ENCODE measurements at places on chromosomes 2 and 18.

DNA sequence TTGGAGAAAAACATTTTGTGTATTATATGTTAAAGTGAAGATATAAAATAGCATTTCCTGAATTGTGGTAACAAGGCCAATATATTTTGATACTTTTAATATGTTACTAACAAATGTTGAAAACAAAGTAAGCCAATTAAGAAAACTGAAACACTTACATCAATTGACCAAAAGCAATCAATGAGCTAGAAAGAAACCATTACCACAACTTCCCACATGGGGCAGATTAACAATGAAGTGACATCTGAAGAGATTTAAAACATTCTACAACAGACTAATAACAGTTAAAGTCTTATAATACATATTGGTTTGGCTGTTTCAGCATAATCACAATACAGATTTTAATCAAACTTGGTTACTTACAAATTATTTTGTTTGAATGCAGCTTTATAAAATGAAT lies 282.4 kb upstream of the NETO1 start:
- DNase-seq = peak; percentile 1

GRCh38 chr2:160482673-160483072 lies 10.9 kb downstream of the RBMS1 start:
- no peak for DNase-seq

- DNase-seq = no peak
These were observed 40.7 kb upstream of the PCBP1 start for GRCh38 chr2:70046534-70046933.

DNA sequence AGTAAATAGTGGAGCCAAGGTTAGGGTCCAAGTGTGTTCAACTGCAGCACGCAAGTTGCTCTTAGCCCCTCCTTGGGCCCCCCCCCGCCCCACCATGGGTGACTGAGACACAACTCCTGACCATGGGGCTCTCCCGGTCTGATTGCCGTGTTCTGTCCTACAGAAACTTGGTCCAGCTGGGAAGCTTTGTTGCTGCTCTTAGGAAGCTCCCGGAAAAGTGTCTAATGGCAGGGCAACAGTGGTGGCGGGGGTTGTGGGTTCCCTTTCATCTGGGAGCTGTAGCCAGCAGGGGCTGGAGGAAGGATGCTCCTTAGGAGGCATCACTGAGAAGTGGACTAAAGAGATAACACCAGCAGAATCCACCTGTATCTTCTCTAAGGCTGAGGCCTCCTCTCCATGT lies 111.1 kb downstream of the CYP26B1 start:
- no peak for DNase-seq

DNA sequence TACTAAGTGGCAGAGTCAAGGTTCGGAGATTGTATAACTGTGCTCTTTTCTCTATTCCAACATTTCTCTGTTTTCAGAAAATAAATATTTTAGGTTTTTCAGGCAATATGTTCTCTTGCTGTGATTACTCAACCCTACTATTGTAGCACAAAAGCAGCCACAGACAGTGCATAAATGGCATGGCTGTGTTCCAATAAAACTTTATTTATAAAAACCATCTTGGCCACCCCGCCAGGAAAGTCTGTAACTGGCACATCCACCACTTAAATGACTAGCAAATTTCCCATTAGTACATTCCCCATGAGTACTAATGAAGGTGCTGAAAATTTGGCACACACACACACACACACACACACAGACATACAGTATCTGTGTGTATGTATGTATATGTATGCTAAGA lies 30.8 kb upstream of the PARD3B start:
- DNase-seq = no peak

DNA sequence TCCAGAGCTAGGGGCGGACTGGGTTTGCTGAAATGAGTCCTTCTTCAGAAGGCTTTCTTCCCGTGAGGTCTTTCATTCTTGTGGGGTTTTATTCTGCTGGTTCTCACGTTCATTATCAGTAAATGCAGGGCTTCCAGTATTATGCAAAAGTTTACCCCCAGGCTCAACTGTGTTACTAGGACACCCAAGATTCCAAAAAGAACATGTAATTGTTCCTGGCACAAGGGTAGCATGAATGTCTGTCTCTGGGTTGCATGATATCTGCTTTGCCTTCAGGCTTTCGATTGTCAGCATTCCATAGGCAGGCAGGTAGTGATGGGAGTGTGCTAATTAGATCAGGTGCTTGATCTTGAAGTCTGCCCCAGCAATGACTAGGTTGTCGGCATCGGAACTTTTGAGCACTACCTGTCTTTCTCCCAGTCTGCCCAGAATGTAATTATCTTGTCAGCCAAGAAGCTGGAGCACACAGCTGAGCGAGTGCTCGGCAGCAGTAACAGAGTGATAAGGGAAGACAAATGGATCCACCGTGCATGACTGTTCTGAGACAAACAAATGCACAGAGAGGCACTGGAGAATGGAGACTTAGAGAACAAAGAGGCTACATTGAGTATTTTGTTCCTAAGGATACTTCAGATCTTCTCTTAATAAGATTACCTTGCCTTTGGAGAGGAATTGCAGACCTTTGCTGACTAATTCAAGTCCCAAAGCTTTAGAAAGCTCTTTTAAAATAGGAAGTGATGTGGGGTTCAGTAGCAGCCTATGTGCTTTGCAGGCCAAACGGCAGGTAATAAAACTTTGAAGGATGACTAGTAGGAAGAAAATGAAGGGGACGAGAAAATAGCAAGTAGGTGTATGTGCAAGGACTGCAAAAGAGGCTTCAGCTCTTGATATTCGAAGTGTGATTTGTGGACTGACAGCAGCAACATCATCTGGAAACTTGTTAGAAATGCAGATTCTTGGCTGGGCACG lies 41.9 kb downstream of the ITGB6 start:
- no peak for DNase-seq

DNA sequence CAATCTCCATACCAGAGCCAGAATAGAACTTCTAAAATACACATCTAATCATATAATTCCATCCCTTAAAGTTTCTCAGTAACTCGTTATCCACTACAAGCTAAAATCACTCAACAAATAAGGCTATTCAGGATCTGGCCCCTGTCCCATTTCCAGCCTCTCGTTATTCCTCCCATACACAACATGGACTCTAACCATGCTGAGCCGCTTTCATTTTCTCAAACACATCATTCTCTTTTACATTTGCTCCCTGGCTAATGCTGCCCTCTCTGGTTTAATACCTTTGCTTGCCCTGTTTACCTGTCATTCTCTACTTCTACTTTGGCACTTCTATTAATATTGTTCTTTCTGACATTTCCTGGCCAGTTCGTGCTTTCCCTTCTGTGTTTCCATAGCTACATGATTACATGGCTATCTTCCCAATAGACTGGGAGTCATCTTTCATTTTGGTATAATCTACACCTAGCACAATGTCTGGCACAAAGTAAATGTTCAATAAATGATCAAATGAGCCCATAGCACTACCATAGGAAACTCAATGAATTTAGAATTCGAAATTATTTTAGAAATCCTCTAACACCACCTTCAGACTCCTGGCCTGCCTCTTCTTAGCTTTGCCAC lies 163.6 kb upstream of the VRK2 start:
- DNase-seq = no peak

- peak; percentile 16 for DNase-seq
These were observed 80.1 kb downstream of the PLA2R1 start for GRCh38 chr2:159982270-159982669.

DNA sequence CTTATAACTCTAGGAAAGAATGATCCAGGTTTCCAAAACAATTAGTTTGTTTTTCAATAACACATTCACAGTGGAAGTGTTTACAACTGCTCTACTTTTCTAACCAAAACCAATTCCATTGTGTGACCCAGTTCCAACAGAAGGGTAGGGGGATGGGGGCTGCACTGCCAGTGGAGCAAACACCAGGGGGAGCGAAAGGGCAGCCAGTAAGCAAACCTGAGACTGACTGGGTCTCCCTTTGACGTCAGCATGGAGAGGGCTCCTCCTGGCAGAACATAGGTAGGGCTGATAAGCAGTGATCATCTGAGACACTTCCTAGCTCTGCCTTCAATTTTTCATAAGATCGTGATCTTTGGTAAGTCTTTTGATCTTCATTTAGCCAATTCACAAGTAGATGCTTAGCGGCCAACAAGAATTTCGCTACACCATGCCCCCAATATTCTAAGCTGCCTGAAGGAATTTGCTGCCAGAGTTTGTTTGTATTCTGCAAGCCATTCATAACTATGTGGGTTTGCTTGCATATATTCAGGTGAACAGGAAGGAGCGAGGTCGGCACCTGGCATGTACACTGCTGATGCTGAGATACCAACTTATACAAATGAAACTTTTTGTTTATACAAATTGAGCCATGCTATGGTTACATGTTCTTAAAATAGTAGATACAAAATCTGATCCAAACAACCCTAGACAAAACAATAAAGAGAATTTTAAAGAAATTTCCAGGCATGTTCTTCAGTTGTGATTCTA lies 45.9 kb downstream of the ST6GAL2 start:
- DNase-seq = no peak

DNA sequence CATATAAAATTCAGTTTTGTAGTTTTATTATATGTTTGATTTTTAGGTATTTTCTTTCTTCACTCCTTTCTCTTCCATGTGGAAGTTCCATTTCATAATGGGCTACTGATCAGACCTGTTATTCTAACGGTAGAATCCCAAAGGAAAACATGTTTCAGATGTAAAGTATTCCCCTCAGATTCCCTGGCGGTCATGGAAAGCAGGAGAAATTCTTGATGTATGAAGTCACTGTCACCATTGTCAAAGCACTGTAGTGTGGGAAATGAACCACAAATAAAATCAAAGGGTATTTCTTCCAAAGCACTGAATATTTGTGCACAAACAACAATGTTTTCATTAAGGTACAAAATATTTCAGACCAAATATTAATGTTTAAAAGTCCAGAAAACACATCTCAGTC lies 237.3 kb upstream of the KLHL14 start:
- DNase-seq = no peak

GRCh38 chr18:48808476-48808875 lies 142.3 kb downstream of the SMAD7 start:
- no peak for DNase-seq

GRCh38 chr2:241302759-241303651 lies 12.5 kb downstream of the HDLBP start:
- no peak for DNase-seq

DNA sequence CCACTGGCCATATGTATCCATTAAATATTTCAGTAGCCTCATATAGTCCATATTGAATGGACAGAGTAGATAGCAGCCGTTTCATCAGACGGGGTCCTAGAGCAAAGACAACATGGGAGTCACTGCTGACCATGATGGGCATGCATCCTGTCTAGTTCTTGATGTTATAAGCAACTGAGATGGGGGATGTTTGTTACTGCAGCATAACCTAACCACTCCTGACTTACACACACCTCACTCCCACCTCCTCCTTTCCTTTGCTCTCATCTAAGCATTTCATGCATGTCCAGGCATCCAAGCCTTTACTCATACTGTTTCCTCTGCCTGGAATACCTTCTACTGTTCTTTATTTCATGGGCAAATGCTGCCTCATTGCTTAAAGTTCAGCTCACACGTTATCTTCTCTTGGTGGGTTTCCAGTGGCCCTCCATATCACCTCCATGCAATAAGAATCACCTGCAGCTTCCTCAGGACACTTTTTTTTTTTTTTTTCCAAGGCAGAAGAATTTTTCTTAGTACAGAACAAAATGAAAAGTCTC lies 87.8 kb downstream of the DDX1 start:
- no peak for DNase-seq

DNA sequence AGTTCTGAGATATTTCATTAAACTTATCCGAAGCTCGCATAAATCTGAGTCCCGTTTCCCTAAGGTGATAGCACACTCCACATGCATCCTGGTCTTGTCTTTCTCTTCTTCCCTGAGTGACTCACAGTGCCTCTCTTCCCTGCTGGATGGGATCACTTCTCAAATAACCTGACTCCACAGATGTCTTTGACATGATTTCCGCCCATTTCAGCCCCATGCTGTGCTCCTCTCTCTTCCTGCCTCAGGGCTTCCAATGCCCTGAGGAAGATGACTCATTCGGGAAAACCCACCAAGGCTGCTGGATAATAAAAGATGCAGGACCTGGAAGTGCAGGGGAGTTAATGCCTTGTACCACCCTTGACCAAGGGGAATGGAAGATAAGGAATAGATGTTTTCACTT lies 441.7 kb upstream of the SOX11 start:
- no peak for DNase-seq

DNA sequence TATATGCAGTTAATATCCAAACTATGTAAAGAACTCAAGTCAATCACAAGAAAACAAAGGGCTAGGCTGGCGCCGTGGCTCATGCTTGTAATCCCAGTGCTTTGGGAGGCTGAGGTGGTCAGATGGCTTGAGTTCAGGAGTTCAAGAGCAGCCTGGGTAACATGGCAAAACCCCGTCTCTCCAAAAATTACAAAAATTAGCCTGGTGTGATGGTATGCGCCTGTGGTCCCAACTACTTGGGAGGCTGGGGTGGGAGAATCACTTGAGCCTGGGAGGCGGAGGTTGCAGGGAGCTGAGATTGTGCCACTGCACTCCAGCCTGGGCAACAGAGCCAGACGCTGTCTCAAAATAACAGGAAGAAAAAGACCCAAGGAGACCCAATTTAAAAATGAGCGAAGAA lies 91.9 kb upstream of the ALKAL2 start:
- no peak for DNase-seq

DNA sequence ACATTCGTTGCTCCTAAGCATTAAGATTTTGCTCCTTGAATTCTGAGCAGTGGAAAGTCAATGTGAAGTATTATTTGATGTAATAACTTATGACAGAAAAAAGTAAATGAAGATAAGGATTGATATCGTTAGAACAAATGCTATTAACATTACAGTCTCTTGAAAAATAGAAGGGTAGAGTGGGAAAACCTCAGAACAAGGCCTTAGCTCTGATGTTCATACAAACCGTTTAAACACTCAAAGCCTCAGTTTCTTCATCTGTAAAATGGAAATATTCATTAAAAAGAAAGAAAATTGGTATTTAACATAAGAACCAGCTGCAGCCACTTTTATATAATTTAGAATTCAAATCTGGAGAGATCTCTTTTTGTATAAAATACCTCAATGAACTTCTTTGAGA lies 250.4 kb upstream of the NCKAP5 start:
- DNase-seq = no peak

DNA sequence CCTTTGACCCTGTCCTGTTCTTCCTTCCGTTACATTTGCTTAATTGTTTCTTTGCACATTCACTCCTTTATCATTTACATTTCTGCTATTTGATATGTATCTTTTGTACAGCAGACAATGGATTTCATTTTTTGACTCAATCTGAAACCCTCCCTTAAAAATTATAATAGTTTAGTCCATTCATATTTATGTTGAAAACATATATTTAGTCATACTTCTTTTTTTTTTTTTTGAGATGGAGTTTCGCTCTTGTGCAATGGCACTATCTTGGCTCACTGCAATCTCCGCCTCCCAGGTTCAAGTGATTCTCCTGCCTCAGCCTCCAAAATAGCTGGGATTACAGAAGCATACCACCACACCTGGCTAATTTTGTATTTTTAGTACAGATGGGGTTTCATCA lies 95.3 kb upstream of the TGFA start:
- DNase-seq = no peak
